Cardiac septum (tissue), 1 donor: ENCODE measurements at places on chromosomes 6 and 20. TPM values are rescaled to one million over a fixed set of nuclear protein-coding genes. Genes with fewer than 3 reads are reported as not detected.

DNA sequence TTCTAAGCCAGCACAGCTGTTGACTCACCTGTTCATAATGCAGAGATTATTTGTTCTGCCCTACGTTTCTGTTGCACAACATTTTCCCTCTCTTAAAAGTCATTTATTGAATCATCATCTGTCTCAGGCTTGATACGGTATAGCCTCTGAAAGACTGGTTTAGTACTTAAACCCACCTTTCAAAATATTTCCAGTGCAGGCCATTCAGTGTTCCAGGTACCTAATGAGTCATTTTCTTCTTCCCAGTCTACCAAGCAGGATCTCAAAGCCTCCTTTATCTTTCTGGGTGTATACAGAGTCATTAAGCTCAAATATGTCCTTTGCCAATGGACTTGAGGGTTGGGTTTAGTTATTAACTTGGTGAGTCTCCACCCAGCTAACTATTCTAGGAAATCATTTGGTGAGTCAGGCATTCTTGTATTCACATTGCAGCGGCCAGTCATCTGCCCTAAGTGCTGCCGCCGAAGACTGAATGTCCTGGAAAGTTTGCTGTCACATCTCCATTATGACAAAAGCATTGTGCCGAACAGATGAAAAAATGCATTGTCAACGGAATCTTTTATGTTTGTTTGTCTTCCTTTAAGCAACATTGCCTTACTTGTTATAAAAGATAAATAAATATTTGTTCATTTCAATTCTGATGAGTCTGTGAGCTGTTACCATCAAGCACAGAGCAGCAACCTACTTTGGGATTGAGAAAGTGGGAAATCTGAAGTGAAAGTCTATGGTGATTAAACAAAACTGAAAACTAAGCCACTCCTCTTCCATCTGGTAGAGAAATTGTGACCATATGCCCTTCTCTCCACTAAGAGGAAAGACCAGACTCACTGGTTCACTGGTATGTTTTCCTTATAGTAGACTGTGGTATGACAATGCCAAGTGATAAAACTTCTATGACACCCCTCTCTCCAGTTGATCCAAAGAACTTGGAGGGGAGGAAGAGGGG, 14.3 kb upstream of the FAM135A start:
- no peak for DNase-seq

DNA sequence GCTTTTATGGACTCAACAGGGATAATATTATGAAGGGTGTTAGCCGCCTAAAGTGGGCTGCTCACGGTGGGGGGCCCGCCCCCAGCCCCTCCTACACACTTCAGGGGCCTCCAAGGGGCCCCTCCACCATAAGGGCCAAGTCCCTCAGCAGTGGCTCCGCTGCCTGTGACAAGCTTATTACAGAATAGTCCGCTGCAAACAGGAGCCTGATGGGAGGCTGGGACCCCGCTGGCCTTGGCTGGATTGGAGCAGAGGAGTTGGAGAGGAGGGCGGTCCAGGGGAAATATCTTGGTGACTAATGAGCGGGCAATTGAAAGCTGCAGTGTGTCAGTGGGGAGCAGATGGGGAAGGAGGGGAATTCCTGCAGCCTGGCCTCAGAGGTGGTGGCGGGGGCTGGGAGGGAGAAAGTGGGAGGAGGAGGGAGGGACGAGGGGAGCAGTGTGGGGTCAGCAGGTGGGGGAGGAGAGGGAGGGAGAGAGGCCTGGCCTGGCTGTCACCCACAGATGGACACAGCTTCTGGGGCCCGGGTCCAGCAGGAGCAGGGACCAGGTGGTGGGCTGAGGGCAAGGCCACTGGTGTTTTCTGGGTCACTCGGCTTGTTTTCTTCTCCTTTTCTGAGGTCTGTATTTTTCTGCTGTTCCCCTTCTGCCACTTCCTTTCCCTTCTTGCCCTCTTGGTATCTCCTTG, 57.6 kb upstream of the FOXP4 start:
- DNase-seq: no peak

Gene ZBTB9
- 4.5 TPM for total RNA-seq

GRCh38 chr6:36544228-36544627, 3.1 kb downstream of the STK38 start:
- no peak for DNase-seq

DNA sequence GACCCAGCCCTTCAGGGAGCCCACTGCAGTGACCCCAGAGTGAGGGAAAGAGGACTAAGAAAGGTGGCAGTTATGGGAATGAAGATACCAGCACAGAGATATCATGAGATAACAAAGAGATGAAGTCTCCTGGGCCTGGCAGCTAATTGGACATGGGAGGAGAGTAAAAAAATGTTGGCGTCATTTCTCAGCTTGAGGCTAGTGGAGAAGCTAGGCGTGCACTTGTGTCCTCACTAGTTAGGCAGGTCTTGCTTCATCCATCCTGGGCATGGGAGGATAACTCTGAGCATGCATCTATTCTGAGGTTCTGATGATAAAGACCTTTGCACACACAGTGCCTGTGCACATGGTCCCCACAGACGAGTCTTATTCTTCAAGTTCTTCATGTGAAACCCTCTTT, 4.1 kb upstream of the GFOD1 start:
- DNase-seq: no peak

DNA sequence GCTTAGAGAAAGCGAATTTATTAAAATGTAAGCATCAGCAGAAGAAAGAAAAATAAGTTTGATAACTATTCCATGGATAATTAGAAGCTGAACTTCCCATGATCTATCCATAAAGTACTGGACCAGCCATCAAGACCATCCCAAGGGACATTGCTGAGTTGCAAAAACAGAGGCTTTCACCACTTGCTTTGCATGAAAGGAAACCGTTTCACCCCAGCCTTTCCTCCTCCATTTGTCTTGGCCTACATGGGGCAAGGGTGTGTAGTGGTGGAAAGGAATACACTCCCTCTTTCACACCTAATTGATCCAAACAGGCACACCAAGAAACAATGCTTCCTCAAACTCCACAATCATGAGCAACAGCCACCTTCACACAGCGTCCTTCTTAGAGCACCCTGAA, 10.4 kb downstream of the HIVEP2 start:
- DNase-seq: no peak

- no peak for DNase-seq
Measured at GRCh38 chr6:83341765-83342164, 89.1 kb downstream of the ME1 start.

GRCh38 chr20:36478137-36478905, 63.0 kb upstream of the MYL9 start:
- no peak for DNase-seq

DNA sequence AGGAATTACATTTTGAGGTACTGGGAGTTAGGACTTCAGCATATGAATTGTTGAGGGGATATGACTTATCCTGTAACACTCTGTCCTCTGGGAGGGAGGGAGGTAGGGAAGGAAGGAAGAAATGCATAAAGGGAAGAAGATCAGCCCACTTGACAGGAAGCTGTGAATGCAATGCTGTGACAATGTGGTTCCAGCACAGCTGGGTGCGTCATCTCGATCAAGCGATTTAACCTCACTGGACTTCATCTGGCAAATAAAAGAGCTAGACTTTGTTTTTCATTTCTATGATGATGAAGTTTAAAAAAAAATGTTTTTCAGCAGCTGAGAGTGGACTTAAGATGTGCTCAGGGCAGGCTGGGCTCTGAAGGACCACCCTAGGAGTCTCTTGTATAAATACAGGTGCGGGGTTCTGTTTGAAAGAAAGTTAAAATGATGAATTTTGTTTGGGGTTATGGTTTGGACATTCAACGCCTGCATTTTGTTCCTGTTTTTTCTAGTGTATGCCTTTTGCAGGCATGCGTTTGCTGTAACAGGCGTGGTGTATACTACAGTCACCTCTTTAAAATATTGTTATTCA, 178.1 kb downstream of the RIMS1 start:
- no peak for DNase-seq

DNA sequence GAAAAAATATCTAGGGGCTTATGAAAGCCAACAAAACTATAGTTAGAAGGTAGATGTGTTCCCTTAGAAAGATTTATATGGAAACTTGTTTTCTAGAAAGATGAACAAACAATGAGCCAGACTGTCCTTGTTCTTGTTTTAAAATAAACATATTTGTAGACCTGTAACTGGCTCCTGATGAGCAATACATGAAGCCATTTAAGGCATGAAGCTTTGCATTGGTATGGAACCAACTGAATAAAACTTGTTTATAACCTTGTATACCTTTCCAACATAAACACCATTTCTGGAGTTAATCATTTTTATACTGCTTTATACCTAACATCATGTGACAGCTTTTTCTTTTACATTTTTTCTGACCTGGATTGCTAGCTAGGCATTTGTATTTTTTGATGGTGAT, 247.8 kb downstream of the PRL start:
- DNase-seq: no peak

- no peak for DNase-seq
Measured at GRCh38 chr6:38617856-38618255, 21.9 kb downstream of the BTBD9 start.

Gene CRISP3
- 0.32 TPM for total RNA-seq

Gene PROKR2
- not detected for total RNA-seq

Gene PTCRA
- total RNA-seq: not detected

Gene AGER
- 3.5 TPM for total RNA-seq

Gene HLA-DMB
- total RNA-seq: 7.9 TPM

Gene RFX6
- total RNA-seq: not detected

- no peak for DNase-seq
Measured at GRCh38 chr6:45467853-45468252, 90.1 kb upstream of the SUPT3H start.

GRCh38 chr20:25984933-25985332, 288.3 kb upstream of the ZNF337 start:
- no peak for DNase-seq

DNA sequence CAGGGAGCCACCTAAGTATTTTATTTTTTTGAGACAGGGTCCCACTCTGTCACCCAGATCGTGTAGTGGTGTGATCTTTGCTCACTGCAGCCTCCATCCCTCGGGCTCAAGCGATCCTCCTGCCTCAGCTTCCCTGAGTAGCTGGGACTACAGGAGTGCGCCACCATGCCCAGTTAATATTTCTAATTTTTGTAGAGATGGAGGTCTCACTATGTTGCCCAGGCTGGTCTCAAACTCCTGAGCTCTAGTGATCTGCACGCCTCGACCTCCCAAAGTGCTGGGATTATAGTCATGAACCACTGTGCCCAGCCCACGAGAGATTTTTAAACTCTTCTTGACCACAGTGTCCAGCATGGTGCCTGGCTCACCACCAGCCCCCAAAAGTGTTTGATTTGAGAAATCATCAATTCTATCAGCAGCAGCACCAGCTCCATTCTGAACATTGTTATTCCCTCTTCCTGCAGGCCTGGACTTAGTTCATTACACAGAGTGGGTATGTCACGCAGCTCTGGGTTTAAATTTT, 2.3 kb upstream of the TGM2 start:
- no peak for DNase-seq

Gene CALHM5
- 1.7 TPM for total RNA-seq

DNA sequence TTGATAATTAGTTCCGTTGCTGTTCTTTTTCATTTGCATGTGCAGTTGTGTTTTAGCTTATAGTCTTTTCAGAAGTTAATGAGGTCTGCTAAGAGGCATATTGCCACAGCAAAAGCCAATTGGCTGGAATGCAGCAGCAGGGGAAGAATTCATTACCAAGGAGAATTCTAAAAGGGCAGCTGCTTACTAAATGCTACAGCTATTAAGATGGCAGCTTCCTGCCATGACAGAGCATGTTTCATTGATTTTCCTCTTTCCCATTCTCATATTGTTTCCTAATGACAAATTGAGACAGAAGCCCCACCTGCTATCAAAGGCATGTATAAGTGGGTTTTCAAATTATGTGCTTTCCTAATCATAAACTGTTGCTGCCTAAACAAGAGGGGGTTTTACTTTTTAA, 66.6 kb downstream of the CLVS2 start:
- no peak for DNase-seq

DNA sequence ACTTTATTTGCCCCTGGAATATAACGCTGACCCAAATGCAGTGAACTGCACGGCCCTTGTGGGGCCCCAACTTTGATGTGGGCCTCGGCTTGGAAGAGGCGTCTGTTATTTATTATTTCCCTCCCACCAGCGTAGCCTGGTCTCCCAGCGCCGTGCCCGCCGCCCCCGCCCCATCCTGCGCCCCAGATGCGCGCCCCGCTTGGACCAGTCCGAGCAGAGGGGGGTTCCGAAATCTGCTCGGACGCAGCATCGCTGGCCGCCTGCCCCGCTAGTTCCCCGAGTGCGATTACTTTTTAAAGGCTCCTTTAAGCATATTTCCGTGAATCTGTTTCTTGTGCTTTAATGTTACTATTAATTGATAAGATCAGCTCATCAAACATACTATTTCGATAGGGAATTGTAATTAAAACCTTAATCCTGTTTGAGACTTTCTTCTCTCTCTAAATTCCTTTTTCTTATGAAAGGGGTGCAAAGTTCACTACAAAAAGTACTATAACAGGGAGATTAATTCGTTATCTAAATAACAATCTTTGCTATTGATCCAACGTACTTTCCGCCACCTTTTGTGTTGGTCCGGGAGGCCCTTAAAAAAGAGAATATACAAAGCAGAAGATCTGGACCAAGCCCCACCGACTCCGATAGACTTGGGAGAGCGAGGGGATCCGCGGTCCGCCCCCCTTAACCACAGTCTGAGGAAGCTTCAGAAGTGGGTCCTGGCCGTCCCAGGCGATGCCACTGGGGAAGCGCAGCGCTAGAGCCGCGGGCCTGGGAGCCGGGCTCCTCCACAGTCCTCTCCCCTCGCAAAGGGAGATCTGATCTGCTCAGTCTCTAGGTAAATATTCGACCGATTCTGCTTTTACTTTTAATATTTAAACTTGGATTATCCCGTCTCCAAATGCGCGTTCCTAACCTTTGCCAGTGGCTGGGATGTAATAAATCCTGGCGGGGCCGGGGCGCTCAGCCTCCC, 10.2 kb downstream of the POU3F2 start:
- DNase-seq: no peak

GRCh38 chr6:43972913-43973300, 154.3 kb downstream of the MRPL14 start:
- peak; percentile 87 for DNase-seq

GRCh38 chr6:32935551-32936238, 5.1 kb downstream of the HLA-DMB start:
- DNase-seq: no peak

DNA sequence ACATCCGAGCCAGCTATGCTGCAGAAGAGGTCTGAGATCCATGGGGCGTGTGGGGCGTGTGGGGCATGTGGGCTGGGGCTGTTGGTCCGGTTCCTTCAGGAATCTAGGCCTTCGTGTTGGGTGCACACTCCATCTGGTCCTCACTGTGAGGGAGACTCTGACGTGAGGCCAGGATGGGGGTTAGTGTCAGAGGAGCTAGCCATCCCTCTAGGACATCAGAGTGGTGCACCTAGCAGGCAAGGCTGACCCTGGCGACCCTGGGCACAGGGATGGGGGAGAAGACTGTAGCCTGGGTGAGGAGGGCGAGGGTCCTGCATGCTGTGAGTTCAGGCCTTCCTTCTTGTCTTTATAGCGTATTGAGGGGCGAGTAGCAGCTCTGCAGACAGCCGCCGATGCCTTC, 8.7 kb upstream of the PTPRA start:
- DNase-seq: no peak

DNA sequence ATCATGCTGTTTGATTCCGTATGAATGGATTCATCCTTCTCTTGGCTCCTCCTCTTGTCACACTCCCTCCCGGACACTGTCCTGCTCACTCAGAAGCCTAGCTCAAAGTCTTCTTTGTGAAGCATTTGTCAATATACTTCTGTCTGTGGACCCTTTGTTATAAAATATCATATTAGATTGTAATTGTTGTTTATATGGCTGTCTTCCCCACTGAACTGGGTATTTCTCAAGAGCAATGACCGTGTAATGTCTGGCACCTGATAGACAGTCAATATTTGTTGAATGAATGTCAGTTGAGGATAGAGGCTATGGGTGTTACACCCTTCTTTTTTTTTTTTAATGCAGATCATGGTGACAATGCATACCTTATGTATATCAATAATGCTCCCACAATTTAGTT, 335.3 kb downstream of the SOX4 start:
- no peak for DNase-seq

Gene ZSCAN23
- total RNA-seq: 1.6 TPM
